GOT3 (cell line): ENCODE measurements at places on chromosomes 16 and 17.

DNA sequence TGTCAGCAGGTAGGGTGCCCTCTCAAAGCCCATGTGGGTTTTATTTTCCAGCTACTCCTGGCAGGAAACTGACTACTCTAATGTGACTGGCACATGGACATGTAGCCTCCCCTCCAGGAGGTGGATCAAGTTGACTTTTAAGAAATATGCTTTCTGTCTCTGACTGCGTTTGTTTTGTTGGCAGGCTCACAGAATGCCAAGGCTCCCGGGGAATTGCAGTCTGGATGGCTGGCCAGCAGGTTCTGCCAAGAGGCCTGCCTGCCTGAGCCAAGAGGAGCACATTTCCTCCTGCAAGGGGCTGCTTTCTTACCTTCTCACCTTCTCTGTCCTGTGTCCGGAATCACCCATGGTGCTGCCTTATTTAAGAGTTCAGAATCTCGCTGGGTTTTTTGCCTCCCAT lies 217.3 kb upstream of the ERCC4 start:
- no peak for DNase-seq

- no peak for DNase-seq
These were observed 2.8 kb downstream of the GPT2 start for GRCh38 chr16:46886764-46887523.

DNA sequence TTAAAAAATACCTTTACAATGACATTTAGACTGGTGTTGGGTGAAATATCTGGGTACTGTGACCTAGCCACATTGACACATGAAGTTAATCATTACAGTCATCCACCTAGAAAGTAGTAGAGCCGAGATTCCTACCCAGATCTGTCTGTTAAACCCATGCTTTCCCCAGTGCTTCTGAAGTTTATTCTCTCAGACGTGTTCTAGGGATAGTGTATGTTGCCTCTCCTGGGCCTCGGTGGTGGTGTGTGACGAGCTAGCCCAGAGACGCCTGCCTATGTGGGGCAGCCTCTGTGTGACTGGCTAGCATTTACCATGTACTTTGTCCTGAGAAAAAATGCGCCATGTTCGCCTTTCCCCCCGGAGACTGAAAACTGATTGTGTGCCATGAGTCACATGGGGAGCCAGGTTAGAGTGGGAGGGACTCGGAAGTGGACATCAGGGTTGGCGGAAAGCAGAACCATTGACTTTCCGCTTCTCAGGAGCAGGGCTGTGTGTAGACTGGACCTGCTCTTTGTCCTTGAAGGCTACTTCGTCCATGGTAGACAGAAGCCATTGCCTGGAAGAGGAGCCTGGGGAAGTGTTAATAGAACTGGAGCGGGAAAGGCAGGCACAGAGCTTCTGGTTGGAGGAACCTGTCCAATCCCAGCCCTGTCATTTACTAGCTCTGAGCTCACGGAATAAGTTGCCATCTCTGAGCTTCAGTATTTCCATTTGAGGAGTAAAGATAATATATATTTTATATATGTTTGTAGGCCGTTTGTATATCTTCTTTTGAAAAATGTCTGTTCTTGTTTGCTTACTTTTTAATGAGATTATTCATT lies 235.5 kb downstream of the SNX29 start:
- DNase-seq: no peak

DNA sequence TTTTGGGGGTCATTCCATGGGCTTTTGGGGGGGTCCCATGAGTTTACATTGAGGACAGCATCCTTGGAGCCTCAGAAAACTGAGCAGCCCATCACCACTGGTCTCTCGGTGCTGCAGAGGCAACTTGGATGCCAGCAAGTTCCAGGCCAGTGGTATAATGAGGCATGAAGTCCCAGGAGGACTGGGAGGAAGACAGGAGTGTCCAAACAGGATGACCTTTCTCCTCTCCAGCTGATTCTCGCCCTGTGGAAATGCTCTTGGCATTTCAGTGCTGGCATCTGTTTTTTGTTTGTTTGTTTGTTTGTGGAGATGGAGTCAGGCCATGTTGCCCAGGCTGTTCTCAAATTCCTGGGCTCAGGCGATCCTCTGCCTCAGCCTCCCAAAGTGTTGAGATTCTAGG lies 347.6 kb downstream of the SNX29 start:
- DNase-seq: no peak

DNA sequence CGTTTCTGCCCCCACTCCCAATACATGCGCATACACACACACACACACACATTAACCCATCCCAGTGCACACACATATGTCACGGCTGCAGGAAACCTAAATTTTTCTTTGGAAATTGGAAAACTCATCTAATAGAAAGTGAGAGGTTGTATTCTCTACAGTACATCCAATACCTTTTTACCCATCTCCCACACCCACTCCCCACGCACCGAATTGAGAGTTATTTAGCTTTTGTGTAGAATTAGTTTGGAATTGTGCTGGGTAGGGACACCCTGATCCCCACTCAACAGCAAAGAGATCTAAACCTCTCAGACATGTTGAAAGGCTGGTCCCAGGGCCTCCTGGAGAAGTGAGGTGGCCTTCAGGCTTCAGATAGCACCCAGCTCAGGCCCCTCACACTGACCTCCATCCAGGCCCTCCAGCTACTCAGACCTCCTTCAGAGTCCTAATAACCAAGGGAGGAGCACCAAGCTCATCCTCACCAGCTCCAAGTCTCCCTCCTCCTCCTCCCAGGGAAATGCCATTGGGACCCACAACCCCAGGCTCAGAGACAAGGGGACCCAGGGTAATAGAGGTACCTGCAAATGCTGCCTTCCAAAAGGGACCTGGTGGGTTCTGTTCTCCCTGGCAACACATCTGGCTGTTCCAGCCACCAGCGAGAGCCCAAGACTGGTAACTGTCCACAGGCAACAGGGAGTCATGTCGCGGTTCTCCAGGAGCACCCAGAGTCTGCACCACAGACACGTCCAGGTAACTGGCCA lies 955 bp downstream of the HOXB13 start:
- DNase-seq: no peak

DNA sequence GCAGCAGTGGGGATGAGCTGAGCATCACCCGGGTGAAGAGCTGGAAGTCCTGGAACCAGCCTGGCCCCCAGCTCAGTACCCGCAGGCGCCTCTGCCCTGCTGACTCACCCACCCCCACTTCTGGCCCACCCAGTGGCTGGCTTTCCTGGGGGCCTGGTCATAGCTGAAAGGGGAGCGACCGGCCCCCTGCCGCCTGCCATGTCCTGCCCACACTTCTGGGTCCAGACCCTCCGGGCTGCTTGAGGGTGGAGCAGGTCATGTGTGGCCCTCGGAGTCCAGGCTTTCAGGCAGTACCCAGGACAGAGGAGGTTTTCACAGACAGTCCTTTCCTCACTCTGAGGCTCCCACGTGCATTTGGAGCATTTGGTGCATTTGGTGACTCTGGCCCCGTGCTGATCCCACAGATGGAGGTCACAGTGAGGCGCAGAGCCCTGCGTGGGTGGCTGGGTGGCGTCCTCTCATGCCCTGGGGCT lies 7.1 kb upstream of the PIEZO1 start:
- DNase-seq: no peak

- no peak for DNase-seq
These were observed 1.4 kb upstream of the VAMP2 start for GRCh38 chr17:8163978-8164814.

GRCh38 chr16:52557236-52557635 lies 10.3 kb upstream of the TOX3 start:
- no peak for DNase-seq

GRCh38 chr16:87854053-87854906 lies 15.0 kb downstream of the SLC7A5 start:
- DNase-seq: no peak

GRCh38 chr16:88455610-88456355 lies 2.7 kb downstream of the ZFPM1 start:
- no peak for DNase-seq

GRCh38 chr16:1612320-1613111 lies at the start of gene CRAMP1:
Gene CRAMP1, plus strand, starts transcription at chr16:1612360. Its CDS starts 2,280 bp downstream, at chr16:1614640.
- no peak for DNase-seq

DNA sequence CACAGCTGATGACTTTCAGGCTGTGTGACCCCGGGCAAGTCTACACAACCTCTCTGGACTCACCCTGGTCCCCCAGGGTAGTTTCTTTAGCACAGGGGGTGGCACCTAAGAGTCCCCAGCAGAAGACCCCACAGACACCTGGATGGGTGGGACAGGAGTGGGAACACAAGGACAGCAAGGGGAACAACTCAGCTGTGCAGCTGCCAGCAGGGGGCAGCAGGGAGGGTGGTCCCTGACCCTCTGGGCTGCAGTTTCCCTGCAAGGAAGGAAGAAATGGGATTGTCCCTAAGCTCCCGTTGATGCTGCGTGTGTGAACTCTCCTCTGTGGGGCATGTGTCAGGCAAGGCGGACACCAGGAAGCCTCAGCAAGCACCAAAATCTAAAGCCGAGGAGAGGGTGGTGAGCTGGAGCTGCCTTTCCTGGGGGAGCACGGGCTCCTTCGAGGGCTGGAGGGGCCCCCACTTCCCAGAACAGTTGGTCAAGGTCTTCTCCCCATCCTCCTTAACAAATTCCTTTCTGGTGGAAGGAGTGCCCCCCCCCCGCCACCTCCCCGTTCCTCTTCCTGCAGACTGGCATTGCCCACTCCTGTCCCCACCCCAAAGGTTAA lies 24.1 kb upstream of the CDH5 start:
- no peak for DNase-seq

DNA sequence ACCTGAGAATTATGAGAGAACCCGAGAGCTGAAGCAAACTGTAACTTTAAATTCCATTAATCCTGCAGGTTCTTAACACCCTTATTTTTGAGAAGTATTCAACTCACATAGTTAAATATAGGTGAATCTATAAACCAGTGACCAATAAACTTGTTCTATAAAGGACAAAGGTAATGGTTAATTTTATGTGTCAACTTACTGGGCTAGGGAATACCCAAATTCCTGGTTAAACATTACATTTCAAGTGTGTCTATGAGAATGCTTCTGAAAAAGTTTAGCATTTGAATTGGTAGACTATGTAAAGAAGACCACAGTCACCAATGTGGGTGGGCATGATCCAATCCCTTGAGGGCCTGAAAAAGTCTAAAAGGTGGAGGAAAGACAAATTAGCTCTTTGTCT lies 99.1 kb downstream of the KCNJ2 start:
- no peak for DNase-seq

DNA sequence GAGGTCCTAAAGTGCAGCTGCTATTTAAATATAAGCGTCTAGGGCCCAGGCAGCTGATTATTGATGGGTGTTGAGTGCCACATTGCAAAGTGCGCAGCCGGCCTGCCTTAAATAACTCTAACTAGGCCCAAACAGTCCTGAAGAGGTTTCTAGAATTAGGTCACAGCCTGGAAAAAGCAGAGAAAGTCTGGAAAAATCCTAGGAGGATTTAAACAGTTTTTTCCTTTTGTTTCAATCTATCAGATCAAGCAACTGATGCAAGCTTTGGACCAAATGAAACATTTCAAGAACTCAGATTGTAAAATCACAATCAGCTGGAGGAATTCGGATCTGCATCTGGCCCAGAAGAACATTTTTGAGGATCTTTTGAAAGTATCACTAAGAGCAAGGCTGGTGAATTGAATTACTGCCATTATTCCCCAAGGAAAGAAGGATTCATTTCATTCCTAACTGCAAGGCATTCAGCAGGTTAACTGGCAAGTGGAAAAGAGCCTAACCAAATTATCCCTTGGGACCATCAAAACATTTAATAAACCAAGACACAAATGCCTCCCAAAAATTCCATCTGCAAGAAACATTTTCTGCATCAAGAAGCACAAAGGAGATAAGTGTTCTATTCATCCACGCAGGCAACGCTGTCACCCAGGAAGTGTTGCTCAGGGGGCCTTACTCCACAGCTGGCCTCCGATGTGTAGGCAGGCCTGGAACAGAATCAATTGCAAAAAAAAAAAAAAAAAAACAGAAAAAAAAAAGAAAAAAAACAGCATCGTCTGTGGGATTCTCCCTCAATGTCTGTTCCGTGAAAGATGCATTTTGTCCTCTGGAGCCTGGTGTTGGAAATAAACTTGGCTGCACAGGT lies 46.1 kb downstream of the IRX3 start:
- no peak for DNase-seq

DNA sequence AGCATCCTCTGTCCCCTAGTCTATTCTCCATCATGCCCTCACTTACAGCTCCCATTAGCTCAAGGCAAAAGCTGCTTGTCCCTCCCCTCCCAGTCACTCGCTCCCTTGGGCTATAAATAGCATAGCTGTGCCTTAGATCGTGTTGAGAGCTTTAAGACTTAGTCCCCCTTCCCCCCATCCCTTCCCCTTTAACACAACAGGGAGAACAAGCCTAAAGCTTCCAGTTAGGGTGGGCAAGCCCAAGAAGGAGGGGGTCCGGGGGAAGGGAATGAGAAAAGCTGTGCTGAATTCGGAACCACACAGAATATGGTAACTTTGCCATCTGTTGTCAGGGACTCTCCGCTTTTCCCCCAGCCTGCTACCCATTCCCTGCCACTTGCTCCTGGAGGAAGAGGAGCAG lies 4.9 kb upstream of the HIGD1B start:
- no peak for DNase-seq

- DNase-seq: no peak
These were observed 230.7 kb upstream of the CCL2 start for GRCh38 chr17:34024386-34024785.
